NCI-H1417 (cell line): ENCODE measurements at places on chromosomes 11 and 22.

- no peak for DNase-seq
These were observed 325.7 kb downstream of the SOX6 start for GRCh38 chr11:16030664-16031063.

- DNase-seq: no peak
These were observed 952 bp upstream of the CYP2D6 start for GRCh38 chr22:42131562-42131961.

- no peak for DNase-seq
These were observed 63.2 kb downstream of the GRIA4 start for GRCh38 chr11:105673089-105673488.

DNA sequence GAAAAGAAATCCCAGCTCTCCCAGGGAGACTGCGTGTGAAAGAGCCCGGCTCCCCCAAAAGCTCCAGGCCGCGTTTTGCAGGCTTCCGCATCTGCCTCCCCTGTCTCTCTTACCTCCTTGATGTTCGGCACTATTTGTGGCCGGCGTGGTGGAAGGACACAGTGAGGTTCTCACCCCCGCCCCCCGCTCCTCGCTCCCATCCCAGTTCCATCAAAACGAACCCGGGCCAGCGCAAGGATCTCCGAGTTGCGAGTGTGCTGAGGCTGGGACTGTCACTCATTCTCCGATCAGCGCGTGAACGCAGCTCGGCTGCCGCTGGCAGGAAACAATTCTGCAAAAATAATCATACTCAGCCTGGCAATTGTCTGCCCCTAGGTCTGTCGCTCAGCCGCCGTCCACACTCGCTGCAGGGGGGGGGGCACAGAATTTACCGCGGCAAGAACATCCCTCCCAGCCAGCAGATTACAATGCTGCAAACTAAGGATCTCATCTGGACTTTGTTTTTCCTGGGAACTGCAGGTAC is at the start of gene NCAM1:
Gene NCAM1, plus strand, starts transcription at position 275 of the 523 bp plus-strand sequence.
- peak; percentile 99 for DNase-seq
